ENCODE measurements at places on chromosomes 12 and 14.

- DNase-seq, result peak; percentile 58
Observed at GRCh38 chr14:61177279-61178225, 103.6 kb downstream of the TMEM30B start.

GRCh38 chr12:132651444-132652100 is 33.0 kb downstream of the P2RX2 start:
- no peak for DNase-seq

- no peak for DNase-seq
Observed at GRCh38 chr12:12200363-12200762, 66.5 kb downstream of the LRP6 start.

DNA sequence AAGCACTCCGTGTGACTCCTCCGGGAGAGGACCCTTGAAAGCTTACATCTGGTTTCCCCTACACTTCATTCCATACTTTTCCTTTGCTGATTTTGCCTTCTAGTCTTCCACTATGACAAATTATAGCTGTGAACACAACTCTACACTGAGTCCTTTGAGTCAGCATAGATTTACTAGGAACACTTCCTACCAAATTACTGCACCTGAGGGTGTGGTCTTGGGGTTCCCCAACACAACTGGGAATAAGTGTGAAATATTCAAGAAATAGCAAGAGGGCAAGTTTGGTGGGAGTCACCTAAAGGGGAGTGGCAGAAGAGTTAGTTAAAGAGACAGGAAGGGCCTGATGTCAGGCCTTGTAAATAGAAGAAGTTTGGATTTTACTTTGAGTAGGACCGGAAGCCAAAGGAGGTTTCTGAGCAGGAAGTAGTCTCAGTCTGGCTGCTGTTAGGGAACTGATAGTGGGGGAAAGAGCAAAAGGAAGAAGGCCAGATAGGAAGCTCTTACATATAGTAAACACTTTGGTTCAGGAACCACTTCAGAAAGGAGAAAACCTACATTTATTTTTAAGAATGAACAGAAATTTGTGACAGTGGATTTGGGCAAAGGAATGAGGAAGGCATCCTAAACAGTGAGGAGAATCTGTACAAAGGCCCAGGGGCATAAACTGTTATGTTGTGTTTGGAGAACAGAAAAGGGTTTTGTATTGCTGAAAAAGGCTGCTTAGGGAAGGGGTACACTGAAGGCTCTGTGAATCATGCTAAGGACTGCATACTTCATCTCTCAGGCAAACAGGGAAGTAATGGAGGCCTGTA is 14.2 kb downstream of the SEL1L start:
- no peak for DNase-seq

DNA sequence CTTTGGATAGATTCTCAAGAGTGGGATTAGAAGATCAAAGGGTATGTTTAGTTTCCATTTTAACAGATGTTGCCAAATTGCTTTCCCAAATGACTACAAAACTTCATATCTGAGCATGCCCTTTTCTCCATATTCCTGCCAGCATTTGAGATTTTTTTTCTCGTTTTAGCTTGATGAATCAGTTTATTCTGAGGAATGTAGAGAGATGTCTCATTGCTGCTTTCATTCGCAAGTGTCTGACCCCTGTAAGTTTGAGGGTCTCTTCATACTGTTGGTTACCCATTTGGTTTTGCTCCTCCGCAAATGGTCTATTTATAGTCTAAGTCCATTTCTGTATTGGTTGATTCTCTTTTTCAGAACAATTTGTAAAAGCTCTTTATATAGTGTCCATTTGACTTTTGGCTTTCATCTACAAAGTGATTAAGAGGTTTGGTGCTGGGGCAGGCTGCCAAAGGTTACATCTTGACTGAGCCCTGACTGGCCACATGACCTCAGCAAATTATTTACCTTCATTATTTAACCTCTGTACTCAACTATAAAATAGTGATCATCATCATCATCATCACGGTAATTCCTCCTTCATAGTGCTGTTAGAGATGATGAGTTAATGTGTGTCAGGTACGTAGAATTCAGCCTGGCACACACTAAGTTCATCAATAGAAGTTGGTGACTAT is 33.6 kb downstream of the HCAR2 start:
- peak; percentile 53 for DNase-seq

- no peak for DNase-seq
Observed at GRCh38 chr12:6618483-6619225, 11.5 kb upstream of the CHD4 start.

- no peak for DNase-seq
Observed at GRCh38 chr12:133145981-133146380, 15.6 kb downstream of the ZNF10 start.

- DNase-seq, result no peak
Observed at GRCh38 chr12:26029736-26030022, 71.2 kb downstream of the RASSF8 start.

GRCh38 chr12:59453475-59453874 is 142.4 kb upstream of the SLC16A7 start:
- DNase-seq, result peak; percentile 79

- DNase-seq, result no peak
Observed at GRCh38 chr12:129776977-129777667, 126.7 kb downstream of the TMEM132D start.

- DNase-seq, result peak; percentile 88
Observed at GRCh38 chr14:72780751-72781150, 113.2 kb downstream of the DPF3 start.

- peak; percentile 83 for DNase-seq
Observed at GRCh38 chr14:52351233-52352060, 37.3 kb downstream of the PTGER2 start.

GRCh38 chr12:102204025-102204424 is 6.4 kb upstream of the PMCH start:
- DNase-seq, result no peak

DNA sequence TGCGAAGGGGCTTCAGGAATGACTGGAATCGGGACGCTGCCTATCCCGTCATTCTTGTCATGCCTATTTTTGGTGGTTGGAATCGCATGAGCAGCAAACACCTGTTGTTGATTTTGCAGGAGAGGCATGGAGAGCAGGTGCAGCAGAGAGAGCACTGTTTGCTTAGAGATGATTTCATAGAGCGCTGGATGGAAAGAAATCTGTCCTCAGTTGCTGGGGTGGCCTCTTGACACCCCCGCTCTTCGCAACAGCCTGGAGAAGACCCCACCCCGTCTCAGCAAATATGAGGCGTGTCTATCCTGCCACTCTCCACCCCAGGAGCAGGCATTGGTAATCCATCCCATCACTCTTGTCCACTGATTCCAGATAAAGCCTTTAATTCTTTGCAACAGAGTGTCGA is 19.3 kb upstream of the NCOR2 start:
- no peak for DNase-seq

DNA sequence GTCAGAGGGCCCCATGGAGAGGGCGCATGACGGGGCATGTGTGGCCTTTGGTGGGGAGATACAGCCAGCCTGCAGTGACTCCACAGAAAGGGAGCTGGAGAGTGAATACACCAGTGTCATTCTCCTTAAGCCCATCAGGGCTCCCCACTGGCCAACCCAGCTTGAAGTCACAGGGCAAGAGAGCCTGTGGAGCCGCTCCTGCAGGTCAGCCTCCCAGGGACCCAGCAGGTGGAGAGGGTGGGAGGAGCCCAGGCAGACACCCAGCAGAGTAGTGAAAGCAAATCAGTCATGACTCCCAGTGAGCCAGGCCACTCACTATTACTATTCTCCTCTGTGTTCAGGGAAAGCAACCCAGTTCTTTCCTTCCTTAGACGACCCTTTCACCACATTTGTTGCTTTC is 110.0 kb upstream of the CPM start:
- DNase-seq, result no peak

DNA sequence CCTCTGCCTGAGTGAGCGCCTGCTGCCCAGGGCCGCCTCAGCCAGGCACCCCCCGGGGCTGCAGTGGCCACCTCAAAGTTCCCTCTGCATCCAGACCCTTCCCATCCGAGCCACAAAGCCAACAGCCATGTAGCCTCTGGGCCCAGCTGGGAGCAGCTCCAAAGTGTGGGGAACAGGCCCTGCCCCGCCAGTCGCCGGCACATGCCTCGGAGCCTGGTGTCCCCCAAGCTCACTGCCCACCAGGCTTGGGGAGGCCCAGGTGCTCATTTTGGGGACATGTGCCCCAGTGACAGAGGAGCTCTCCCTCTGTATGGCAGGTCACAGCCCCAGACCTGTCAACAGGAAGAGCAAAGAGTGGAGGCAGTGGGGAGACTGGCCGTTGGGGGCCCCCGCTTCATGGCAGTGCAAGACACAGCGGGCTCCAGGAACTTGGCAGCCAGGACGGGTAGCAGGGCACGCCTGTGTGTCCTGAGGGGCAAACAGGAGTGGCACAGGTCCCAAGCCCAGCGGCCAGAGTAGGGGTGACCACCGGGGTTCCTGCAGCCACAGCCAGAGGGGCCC is 29.9 kb downstream of the JAG2 start:
- DNase-seq, result no peak

GRCh38 chr14:74871819-74872218 is 4.1 kb downstream of the PROX2 start:
- no peak for DNase-seq

DNA sequence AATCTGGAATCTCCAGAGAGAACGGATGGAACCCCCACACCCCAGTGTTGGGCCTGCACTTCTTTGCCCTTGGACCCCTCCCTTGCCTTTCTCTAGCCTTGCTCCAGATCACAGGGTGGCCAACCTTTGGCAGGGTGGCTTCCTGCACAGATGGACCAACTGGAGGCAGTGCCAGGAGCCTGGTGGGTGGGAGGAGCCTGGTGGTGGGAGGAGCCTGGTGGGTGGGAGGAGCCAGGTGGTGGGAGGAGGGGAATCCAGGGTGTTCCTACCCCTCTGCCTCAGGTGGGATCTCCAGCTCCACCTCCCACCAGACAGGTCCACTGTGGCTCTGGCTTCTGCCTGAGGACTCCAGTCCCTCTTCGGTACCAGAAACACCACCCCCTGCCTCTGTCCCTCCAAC is 15.0 kb upstream of the ORAI1 start:
- no peak for DNase-seq

DNA sequence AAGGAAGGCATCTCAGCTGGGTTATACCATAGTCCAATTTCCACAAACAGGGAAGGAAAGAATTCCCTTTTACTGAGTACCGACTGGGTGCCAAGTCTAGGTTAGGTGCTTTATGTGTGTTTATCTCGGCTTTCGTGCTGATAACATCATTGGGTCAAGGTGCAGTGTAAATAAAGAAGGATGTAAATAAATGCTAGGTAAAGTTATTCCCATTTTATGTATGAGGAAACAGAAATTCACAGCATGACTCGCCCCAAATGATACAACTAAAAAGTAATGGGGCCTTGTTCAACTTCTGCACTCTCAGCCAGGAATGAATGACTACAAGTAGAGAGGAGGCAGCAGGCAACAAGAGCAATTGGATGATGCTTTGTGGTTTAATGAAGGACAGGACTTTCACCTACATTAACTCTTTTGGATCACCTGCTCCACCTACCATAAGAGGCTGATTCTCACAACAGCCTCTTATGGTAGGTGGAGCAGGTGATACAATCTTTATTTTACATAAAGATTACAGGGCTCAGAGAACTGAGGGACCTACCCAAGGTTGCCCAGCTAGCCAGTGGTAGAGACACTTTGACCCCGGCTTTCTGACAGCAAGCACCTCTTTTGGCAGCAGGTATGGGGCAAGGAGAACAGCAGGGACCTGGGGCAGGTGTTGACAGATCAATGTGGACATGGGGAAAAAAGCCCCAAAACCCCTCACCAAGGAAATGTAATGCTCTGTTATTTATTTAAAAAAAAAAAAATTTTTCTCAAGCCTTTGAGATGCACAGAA is 213.4 kb upstream of the NUDT4 start:
- no peak for DNase-seq

- DNase-seq, result no peak
Observed at GRCh38 chr14:55128386-55129085, 516 bp upstream of the LGALS3 start.

- peak; percentile 21 for DNase-seq
Observed at GRCh38 chr12:58298803-58299202, 357.4 kb downstream of the ATP23 start.

- peak; percentile 22 for DNase-seq
Observed at GRCh38 chr14:99791476-99792209, 1.6 kb upstream of the EML1 start.

DNA sequence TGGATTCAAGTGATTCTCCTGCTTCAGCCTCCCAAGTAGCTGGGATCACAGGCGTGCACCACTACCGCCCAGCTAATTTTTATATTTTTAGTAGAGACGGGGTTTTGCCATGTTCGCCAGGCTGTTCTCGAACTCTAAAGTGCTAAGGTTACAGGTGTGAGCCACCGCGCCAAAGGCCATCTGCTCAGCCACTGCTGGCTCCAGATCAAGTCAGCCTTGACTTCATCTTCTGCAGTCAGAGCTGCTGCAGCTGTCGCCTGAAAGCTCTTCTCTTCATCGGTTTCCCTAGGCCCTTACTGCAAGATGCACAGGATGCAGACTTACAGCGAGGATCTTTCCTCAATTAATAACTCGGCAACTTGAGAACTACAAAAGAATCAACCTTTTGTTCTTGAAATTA is 66.8 kb downstream of the CLIP1 start:
- no peak for DNase-seq

GRCh38 chr14:71388862-71389261 is 481.6 kb downstream of the PCNX1 start:
- DNase-seq, result no peak

GRCh38 chr14:75604979-75605851 is 26.8 kb downstream of the FLVCR2 start:
- no peak for DNase-seq

GRCh38 chr12:106223485-106224354 is 24.1 kb downstream of the CKAP4 start:
- peak; percentile 83 for DNase-seq

DNA sequence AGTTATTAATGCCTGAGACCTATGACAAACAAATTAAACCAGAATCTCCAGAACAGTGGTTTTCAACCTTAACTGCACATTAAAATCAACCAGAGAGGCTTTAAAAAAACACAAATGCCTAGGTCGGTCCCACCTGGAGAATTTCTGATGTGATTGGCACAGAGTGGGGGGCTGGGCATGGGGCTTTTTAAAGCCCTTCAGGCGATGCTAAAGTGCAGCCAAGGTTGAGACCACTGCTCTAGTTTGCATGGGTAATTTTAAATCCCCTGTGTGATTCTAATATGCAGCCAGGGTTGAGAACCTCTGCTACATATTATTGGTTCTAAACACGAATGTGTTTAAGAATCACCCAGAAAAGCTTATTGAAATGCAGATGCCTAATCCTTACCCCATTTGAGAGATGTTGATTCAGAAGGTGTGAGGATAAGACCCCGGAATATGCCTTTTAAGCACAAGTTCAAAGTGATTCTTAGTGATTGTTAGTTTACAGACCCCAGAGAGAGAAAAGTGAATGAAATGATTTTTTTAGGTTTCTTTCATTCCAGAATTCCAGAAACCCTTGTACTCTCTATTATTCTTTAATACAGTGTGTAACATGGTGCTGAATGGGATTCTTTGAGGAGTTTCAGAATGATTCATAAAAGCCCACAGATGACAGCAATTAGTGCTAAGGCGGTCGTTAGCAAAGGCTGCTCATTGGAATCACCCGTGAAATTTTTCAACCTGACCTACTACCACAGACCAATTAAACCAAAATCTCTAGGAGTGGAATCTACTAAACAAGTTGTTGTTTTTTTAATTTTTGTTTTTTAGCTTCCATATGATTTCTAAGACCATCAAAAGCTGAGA is 44.9 kb downstream of the LIN7A start:
- peak; percentile 77 for DNase-seq

- no peak for DNase-seq
Observed at GRCh38 chr12:55132816-55133215, 6.6 kb downstream of the OR9K2 start.
